T-helper 17 cell (primary cell): ENCODE measurements at places on chromosomes 6 and 20.

- no peak for DNase-seq
Measured at GRCh38 chr20:1644101-1644962, 13.2 kb downstream of the SIRPG start.

GRCh38 chr6:36204068-36204753 is 7.7 kb downstream of the BRPF3 start:
- peak; percentile 35 for DNase-seq

- no peak for DNase-seq
Measured at GRCh38 chr6:168194732-168195567, 115.9 kb upstream of the FRMD1 start.

- DNase-seq: no peak
Measured at GRCh38 chr20:50194422-50194830, 3.8 kb downstream of the CEBPB start.
